ENCODE measurements at places on chromosomes 12 and 14.

DNA sequence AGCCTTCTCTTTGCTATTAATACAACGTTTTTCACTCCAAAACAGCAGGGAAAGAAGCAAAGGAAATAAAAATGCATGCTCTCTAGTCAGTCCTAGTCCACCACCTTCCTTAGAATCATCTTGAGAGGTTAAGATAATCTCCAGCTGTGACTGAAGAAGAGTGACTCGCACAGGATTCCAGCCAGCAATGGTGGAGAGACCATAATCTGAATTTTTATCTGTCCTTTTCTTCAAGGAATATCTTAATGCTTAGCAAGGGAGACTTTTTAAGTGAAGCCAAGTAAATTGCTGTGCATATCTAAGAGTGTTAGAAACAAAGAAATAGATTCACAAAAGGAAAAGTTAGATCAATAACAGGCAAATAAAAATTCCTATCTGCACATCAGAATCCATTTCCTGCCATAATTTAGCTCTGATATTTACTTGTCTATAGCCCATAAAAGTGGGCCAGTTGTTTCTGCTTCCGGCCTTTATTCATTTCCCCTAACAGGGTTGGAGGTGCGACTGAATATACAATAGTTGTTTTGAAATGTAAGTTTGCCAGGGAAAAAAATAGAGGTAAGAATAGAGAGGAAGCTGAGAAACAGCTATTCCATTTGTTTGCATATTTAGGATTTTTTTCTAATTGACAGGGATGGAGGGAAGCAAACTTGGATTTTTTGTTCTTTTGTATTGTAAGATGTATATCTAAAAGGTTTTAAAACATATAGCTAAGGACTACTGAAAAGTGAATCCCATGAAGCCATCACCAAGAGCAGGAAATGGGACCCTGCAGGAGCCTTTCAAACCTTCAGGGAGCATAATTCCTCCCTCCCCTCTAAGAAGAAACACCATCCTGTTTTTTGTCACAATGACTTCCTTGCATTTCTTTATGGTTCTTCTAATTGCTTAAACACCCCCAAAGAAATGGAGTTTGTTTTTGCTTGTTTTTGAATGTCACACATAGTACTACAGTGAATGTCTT lies 154.0 kb downstream of the ITPR2 start:
- no peaks in the 10 kb centered on the region for H3K4me1 ChIP-seq
- H3K36me3 ChIP-seq = no peaks in the 10 kb centered on the region
- no peak for DNase-seq
- no peak overlapping the region for H3K4me3 ChIP-seq

DNA sequence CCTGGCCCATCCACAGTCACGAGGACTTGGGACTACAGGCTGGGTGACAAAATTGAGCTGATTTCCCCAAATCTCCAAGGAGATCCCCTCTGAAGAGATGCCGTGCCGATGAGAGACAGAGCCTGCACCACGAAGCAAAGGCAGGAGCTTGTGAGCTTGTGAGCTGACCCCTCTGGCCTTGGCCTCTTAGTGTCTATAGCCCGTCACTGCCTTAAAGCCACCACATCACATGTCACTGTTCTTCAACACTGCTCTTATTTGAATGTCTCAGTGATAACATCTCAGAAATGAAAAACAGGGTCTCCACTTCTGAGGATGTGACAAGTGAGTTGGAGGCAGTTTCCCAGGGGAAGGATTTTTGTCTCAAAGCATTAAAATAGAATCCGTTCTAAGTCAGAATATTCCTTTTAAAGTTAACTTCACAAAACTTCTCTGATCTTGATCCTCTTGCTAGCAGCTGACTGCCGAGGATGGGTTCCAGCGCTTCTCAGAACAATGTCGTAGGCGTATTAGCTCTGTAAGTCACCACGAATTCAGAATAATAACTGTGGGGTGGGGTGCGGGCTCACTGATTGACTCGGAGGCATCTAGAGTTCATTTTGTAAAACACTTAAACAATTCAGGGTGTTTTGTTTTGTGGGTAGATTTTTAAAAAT lies 37.5 kb downstream of the CHST11 start:
- DNase-seq = peak; percentile 32
- peak overlapping the region; percentile 89 for H3K27ac ChIP-seq
- H3K4me1 ChIP-seq = peaks cover 4% of the 10 kb centered on the region
- H3K4me3 ChIP-seq = no peak overlapping the region
- H3K36me3 ChIP-seq = no peaks in the 10 kb centered on the region

DNA sequence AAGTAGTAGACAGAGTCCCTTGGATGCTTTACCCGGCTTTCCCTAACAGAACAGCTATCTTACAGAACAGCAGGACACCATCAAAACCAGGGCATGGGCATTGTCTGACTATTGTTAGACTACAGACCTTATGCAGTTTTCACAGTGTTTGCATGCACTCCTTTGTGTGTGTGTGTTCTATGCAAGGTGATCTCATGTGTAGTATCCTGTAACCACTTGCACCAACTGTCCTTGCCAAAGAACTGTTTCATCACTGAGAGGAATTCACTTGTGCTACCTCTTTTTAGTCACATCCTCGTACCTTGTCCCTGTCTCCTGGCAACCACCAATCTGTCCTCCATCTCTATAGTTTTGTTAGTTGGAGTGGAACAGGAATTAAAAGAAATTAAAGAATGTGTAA lies 183.6 kb upstream of the PZP start:
- no peaks in the 10 kb centered on the region for H3K4me1 ChIP-seq
- H3K36me3 ChIP-seq = no peaks in the 10 kb centered on the region
- no peak for DNase-seq
- H3K4me3 ChIP-seq = no peak overlapping the region
- no peak overlapping the region for H3K27ac ChIP-seq

- peaks cover 6% of the 10 kb centered on the region for H3K4me1 ChIP-seq
- peak overlapping the region; percentile 65 for H3K4me3 ChIP-seq
- H3K27me3 ChIP-seq = peaks cover 32% of the 10 kb centered on the region
- peak overlapping the region; percentile 75 for H3K27ac ChIP-seq
- no peak for DNase-seq
Measured at GRCh38 chr12:48182631-48183030, 813 bp upstream of the CCDC184 start.

- no peaks in the 10 kb centered on the region for H3K36me3 ChIP-seq
- DNase-seq = no peak
- peak overlapping the region; percentile 66 for H3K4me3 ChIP-seq
- H3K27me3 ChIP-seq = peaks cover 17% of the 10 kb centered on the region
Measured at GRCh38 chr12:94149119-94149780, 873 bp downstream of the PLXNC1 start.

GRCh38 chr14:65821224-65821753 lies 408.8 kb downstream of the FUT8 start:
- no peaks in the 10 kb centered on the region for H3K4me1 ChIP-seq
- no peaks in the 10 kb centered on the region for H3K36me3 ChIP-seq
- no peak overlapping the region for H3K27ac ChIP-seq
- no peak for DNase-seq

- H3K4me1 ChIP-seq = no peaks in the 10 kb centered on the region
- no peak overlapping the region for H3K27ac ChIP-seq
- peaks cover 7% of the 10 kb centered on the region for H3K36me3 ChIP-seq
- no peak overlapping the region for H3K4me3 ChIP-seq
- H3K27me3 ChIP-seq = no peaks in the 10 kb centered on the region
Measured at GRCh38 chr14:77730976-77731497, 23.1 kb downstream of the SLIRP start.

DNA sequence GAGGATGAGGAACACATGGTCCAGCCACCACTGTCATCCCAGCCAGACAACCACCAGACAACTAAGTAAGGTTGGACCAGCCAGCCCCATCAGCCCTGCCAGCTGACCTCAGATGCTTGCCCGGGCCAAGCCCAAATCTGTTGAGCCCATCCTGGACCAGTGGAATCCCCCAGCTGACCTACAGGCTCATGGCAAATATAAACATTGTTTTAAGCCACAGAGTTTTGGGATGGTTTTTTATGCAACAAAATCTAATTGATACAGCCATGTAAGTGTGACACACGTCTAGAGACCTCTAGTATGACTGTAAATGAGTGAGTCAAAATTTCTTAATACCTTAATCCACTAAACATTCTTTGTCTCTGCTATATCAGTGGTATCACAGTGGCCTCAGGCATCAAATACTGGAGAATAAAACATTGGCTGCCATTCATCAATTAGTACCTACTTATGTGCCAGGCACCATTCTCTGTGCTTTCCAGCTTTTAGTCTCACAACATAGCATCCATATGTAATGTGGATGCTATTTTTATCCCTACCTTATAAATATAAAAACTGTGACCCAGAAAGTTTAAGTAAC lies 24.2 kb upstream of the NT5DC3 start:
- no peaks in the 10 kb centered on the region for H3K27me3 ChIP-seq
- H3K4me1 ChIP-seq = no peaks in the 10 kb centered on the region
- no peaks in the 10 kb centered on the region for H3K36me3 ChIP-seq

DNA sequence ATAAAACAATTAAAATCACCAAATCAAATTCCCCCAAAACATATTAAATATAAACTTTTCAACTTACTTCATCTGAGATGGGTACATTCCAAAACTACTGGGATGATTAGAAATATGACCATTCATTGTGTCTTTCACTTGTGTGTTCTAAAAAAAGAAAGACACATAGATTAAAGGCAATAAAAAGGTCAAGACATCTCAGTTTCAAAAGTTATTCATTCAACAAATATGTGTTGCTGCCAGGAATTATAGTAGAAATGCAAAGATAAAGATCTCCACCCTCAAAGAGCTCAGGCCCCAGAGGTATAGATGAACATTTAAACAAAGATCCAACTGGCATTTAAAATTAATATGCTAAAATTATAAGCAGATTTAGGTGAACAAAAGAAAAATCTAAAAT lies 106.4 kb downstream of the EPS8 start:
- H3K4me1 ChIP-seq = no peaks in the 10 kb centered on the region
- no peak overlapping the region for H3K27ac ChIP-seq
- H3K27me3 ChIP-seq = no peaks in the 10 kb centered on the region

GRCh38 chr14:64444140-64444539 lies 21.2 kb upstream of the AKAP5 start:
- H3K27ac ChIP-seq = peak overlapping the region; percentile 83
- no peaks in the 10 kb centered on the region for H3K36me3 ChIP-seq
- no peak for DNase-seq
- no peaks in the 10 kb centered on the region for H3K4me1 ChIP-seq

GRCh38 chr12:32272465-32272864 lies 126.9 kb upstream of the FGD4 start:
- no peaks in the 10 kb centered on the region for H3K27me3 ChIP-seq
- no peak for DNase-seq
- H3K4me1 ChIP-seq = no peaks in the 10 kb centered on the region
- H3K36me3 ChIP-seq = no peaks in the 10 kb centered on the region
- no peak overlapping the region for H3K4me3 ChIP-seq

GRCh38 chr12:78824918-78825317 lies 39.7 kb upstream of the SYT1 start:
- H3K4me3 ChIP-seq = no peak overlapping the region
- DNase-seq = no peak
- no peaks in the 10 kb centered on the region for H3K4me1 ChIP-seq
